Fibroblast of lung (primary cell): ENCODE measurements at places on chromosomes 3 and 15. TPM values are rescaled to one million over a fixed set of nuclear protein-coding genes. Genes with fewer than 3 reads are reported as not detected.

DNA sequence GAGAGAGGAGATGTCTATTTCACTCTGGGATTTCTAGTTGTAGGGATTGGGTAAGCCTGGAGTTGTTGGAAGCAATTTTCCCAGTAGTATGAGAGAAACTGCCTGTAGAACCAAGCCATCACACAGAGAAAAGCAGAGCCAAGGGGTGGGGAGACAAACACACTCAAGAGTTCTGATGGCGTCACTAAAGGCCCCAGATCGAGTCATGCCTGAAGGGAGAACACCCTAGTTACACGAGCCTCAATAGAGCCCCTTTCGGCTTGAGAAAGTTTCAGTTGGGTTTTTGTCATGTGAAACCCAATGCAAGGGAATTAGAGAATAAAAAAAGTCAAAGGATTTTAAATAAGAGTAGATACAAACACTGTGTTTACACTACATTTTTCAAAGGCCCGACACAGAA, 66.1 kb upstream of the PFN2 start:
- no peaks in the 10 kb centered on the region for H3K4me1 ChIP-seq
- no peaks in the 10 kb centered on the region for H3K36me3 ChIP-seq
- no peak overlapping the region for H3K4me3 ChIP-seq
- no peak overlapping the region for H3K27ac ChIP-seq
- no peak for DNase-seq
- no peaks in the 10 kb centered on the region for H3K27me3 ChIP-seq

GRCh38 chr3:125146626-125147490, 65.7 kb downstream of the SLC12A8 start:
- no peaks in the 10 kb centered on the region for H3K27me3 ChIP-seq
- DNase-seq = no peak
- H3K4me3 ChIP-seq = no peak overlapping the region
- H3K4me1 ChIP-seq = peaks cover 15% of the 10 kb centered on the region

- H3K4me1 ChIP-seq = no peaks in the 10 kb centered on the region
- no peak for DNase-seq
- H3K27ac ChIP-seq = no peak overlapping the region
- H3K36me3 ChIP-seq = no peaks in the 10 kb centered on the region
- no peaks in the 10 kb centered on the region for H3K27me3 ChIP-seq
Observed at GRCh38 chr3:189547448-189547847, 83.7 kb upstream of the TP63 start.

GRCh38 chr3:188819939-188820338, 351.8 kb upstream of the TPRG1 start:
- no peaks in the 10 kb centered on the region for H3K4me1 ChIP-seq
- no peaks in the 10 kb centered on the region for H3K27me3 ChIP-seq
- H3K27ac ChIP-seq = no peak overlapping the region
- no peak overlapping the region for H3K4me3 ChIP-seq
- peak; percentile 76 for DNase-seq

DNA sequence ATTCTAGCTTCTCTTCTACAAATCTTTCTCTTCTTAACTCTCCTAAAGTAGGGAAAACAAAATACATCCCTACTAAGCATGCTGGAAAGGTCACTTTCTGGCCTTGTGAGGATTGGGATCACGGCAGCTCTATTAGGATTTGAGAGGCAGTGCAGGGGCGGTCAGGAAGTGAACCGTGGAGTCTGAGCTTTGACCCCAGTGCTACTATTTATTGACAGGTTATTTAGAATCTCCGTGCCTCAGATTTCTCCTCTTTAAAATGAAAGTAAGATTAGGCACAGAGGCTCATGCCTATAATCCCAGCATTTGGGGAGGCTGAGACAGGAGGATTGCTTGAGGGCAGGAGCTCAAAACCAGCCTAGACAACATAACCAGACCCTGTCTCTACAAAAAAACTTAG, 42.0 kb upstream of the CHRM5 start:
- no peaks in the 10 kb centered on the region for H3K27me3 ChIP-seq
- no peaks in the 10 kb centered on the region for H3K36me3 ChIP-seq
- H3K4me1 ChIP-seq = no peaks in the 10 kb centered on the region

GRCh38 chr3:191338177-191338488, 7.8 kb upstream of the UTS2B start:
- H3K27me3 ChIP-seq = no peaks in the 10 kb centered on the region
- H3K36me3 ChIP-seq = no peaks in the 10 kb centered on the region
- H3K4me3 ChIP-seq = no peak overlapping the region
- H3K4me1 ChIP-seq = peaks cover 8% of the 10 kb centered on the region

- DNase-seq = peak; percentile 81
- no peak overlapping the region for H3K4me3 ChIP-seq
- H3K4me1 ChIP-seq = peaks cover 6% of the 10 kb centered on the region
- no peak overlapping the region for H3K27ac ChIP-seq
Observed at GRCh38 chr3:48820612-48821324, 26.9 kb downstream of the PRKAR2A start.

- H3K4me3 ChIP-seq = no peak overlapping the region
- H3K4me1 ChIP-seq = no peaks in the 10 kb centered on the region
- no peaks in the 10 kb centered on the region for H3K27me3 ChIP-seq
Observed at GRCh38 chr15:58795825-58796224, 24.7 kb downstream of the MINDY2 start.

DNA sequence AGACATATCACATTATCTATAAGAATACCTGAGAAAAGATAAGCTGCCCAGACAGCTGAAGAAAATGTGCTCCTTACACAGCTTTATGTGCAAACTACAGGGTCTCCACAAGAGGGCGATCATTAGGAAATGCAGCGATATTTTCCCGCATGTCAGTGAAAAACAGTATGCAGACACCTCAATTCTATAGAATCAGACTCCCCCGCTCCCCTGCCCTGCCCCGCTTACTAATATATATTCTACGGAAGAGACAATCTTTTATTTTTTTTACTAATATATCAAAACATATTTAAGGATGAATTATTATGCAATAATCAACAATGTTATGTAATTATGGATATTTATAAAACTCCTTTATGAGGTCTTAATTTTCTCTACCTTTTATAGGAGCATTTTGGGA, 681.3 kb downstream of the ROBO1 start:
- H3K4me1 ChIP-seq = peaks cover 4% of the 10 kb centered on the region
- no peaks in the 10 kb centered on the region for H3K36me3 ChIP-seq
- H3K27me3 ChIP-seq = no peaks in the 10 kb centered on the region
- no peak overlapping the region for H3K4me3 ChIP-seq

DNA sequence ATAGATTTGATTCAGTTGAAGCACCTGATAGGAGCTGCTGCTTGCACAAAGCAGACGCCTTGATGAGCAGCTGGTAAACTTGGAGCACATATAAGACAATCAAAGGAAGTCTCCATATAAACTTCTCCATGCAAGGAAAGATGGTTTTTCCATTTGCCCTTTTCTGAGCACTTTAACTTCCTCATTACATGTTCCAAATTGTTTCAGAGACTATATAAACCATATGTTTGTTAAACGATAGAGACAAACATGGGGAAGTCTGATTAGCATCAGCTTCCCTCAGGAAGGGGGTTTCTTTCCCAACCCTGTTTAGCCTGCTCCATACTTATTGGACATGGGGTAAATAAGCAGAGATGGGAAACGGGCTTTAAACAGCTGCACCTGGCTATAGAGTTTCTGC, 88.0 kb downstream of the DHX36 start:
- no peak overlapping the region for H3K4me3 ChIP-seq
- no peak for DNase-seq
- no peaks in the 10 kb centered on the region for H3K4me1 ChIP-seq

GRCh38 chr3:142445816-142446254, 2.0 kb downstream of the XRN1 start:
- peaks cover 6% of the 10 kb centered on the region for H3K4me1 ChIP-seq
- peak; percentile 50 for DNase-seq
- peak overlapping the region; percentile 80 for H3K4me3 ChIP-seq
- no peaks in the 10 kb centered on the region for H3K36me3 ChIP-seq
- peak overlapping the region; percentile 34 for H3K27ac ChIP-seq

- H3K27ac ChIP-seq = no peak overlapping the region
- H3K4me1 ChIP-seq = no peaks in the 10 kb centered on the region
- H3K36me3 ChIP-seq = no peaks in the 10 kb centered on the region
- DNase-seq = no peak
- no peaks in the 10 kb centered on the region for H3K27me3 ChIP-seq
Observed at GRCh38 chr3:23797491-23797890, 8.3 kb upstream of the UBE2E1 start.

- H3K27ac ChIP-seq = no peak overlapping the region
- peaks cover 3% of the 10 kb centered on the region for H3K4me1 ChIP-seq
- H3K27me3 ChIP-seq = peaks cover 3% of the 10 kb centered on the region
- no peak for DNase-seq
- H3K36me3 ChIP-seq = no peaks in the 10 kb centered on the region
Observed at GRCh38 chr15:77608774-77609173, 23.9 kb downstream of the LINGO1 start.

Gene CFAP20DC
- 2.3 and 3.8 TPM in 2 replicates for total RNA-seq

Gene CNTN4
- 0.17 and 0.51 TPM in 2 replicates for total RNA-seq

Gene DALRD3
- 53.4 and 70.2 TPM in 2 replicates for total RNA-seq

Gene MCF2L2
- under 0.01 TPM in 2 replicates for total RNA-seq

Gene SIDT1
- not detected in 2 replicates for total RNA-seq

Gene LINGO1
- not detected in 2 replicates for total RNA-seq

Gene TNNC1
- 0.33 and 0.51 TPM in 2 replicates for total RNA-seq

Gene ADAMTS9
- 1.8 and 2.1 TPM in 2 replicates for total RNA-seq
